ENCODE measurements at places on chromosomes 12 and 14. TPM values are rescaled to one million over a fixed set of nuclear protein-coding genes. Genes with fewer than 3 reads are reported as not detected.

GYS2 gene
- not detected for total RNA-seq

LMBR1L gene
- 34.9 TPM for total RNA-seq

CLEC1B gene
- total RNA-seq, result not detected

ZNF891 gene
- total RNA-seq, result 2.0 TPM

MANSC1 gene
- total RNA-seq, result 0.23 TPM

PPP4R4 gene
- 1.8 TPM for total RNA-seq

CLEC6A gene
- not detected for total RNA-seq

FAM186B gene
- 0.17 TPM for total RNA-seq

AQP2 gene
- not detected for total RNA-seq

SENP1 gene
- 48.3 TPM for total RNA-seq

SLC41A2 gene
- total RNA-seq, result 7.3 TPM

GLI1 gene
- total RNA-seq, result 0.50 TPM

CLEC4E gene
- not detected for total RNA-seq

PAWR gene
- 5.0 TPM for total RNA-seq

ENDOU gene
- total RNA-seq, result not detected

SLCO1B1 gene
- not detected for total RNA-seq

RDH12 gene
- not detected for total RNA-seq

PLBD1 gene
- total RNA-seq, result not detected

TSHR gene
- not detected for total RNA-seq

AKAP3 gene
- 2.9 TPM for total RNA-seq

LMNTD1 gene
- total RNA-seq, result not detected

MIP gene
- not detected for total RNA-seq

DCN gene
- total RNA-seq, result not detected

PPP1R1A gene
- total RNA-seq, result not detected

CLEC4D gene
- total RNA-seq, result not detected

KDM5A gene
- total RNA-seq, result 69.9 TPM

RFX4 gene
- total RNA-seq, result not detected

POP5 gene
- total RNA-seq, result 75.6 TPM

PSMC6 gene
- total RNA-seq, result 122 TPM

TAPBPL gene
- total RNA-seq, result 27.8 TPM

NELL2 gene
- 48.3 TPM for total RNA-seq

C12orf54 gene
- not detected for total RNA-seq

IFI27L1 gene
- total RNA-seq, result 19.3 TPM

PLA2G1B gene
- not detected for total RNA-seq

CSRNP2 gene
- total RNA-seq, result 16.8 TPM

PTPN21 gene
- total RNA-seq, result 0.19 TPM

AMDHD1 gene
- 2.6 TPM for total RNA-seq

PRB2 gene
- total RNA-seq, result not detected

HOXC9 gene
- total RNA-seq, result not detected

OAS2 gene
- total RNA-seq, result 51.9 TPM

CCDC177 gene
- 0.04 TPM for total RNA-seq

TM7SF3 gene
- 45.7 TPM for total RNA-seq

ARMH4 gene
- not detected for total RNA-seq

FERMT2 gene
- total RNA-seq, result 2.4 TPM

DPPA3 gene
- total RNA-seq, result not detected

MFAP5 gene
- total RNA-seq, result not detected

KIF5A gene
- total RNA-seq, result 1.7 TPM

KRT7 gene
- 1.1 TPM for total RNA-seq

SMIM41 gene
- total RNA-seq, result not detected

ZFYVE21 gene
- 15.6 TPM for total RNA-seq

ETFBKMT gene
- 1.1 TPM for total RNA-seq

CD163 gene
- not detected for total RNA-seq

Measured in activated CD8-positive, alpha-beta memory T cell treated with anti-CD3 and anti-CD28 coated beads for 36 hours (primary cell).